Ecto neural progenitor cell (in vitro differentiated cells): ENCODE measurements at places on chromosomes 4 and X.
A peak's percentile ranks its signal among the peaks of the same experiment; 100 is the strongest.

DNA sequence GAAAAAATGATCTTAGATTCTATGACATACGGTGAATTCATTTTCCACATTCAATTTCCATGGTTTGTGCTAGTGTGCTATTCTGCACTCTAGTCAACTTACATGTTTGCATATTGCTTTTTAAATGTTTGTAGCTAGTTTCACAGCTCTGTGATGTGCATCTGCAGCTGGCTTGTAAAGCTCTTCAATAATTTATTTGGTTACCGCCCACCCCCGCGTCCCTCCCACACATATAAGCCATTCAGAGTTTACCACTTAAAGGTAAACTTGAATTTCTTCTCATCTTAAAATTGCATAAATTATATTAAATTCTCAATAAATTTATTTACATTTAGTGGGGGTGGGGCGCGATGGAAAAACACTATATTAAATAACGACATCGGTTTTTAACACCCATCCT is 291 bp upstream of the NBDY start:
- DNase-seq: no peak

- DNase-seq: no peak
Measured at GRCh38 chr4:20297261-20297660, 45.6 kb downstream of the SLIT2 start.

- no peak for DNase-seq
Measured at GRCh38 chr4:54102531-54103106, 2.7 kb downstream of the GSX2 start.

DNA sequence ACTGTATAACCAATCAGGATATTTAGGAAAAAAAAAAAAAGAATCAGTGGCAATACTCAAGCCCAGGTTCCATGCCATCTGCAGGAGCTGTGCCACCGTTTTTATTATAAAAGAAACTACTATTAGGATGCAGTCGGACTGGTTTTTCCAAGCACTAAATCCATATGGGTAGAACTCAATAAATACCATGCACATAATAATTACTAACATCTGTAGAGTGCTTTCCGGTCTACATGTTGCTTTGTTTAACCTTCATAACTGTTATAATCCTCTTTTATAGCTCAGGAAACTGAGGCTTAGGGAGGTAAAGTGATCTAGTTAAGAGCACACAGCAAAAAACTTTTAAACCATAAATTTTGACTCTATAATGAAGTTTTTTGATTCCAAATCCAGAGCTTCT is 24.0 kb downstream of the ARSJ start:
- no peak for DNase-seq

DNA sequence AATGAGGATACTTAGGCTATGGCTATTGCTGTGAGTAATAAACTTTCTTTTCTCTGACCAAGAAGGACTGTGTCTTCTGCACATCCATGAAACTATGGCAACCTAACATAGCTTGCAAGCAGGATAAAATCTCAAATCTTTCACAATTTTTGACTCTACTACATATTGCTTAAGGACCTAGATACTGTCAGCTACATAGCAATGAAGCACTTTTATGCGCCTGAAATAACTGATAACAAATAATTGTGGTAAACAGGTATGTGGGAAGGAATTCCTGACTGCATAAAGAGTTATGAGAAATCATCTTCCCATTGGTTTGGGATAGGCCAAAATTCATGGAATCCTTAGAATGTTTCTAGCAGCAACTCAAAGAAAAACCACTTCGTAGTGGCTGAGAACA is 41.2 kb upstream of the PDGFC start:
- DNase-seq: no peak

GRCh38 chr4:183887351-183887750 is 17.8 kb upstream of the STOX2 start:
- no peak for DNase-seq

DNA sequence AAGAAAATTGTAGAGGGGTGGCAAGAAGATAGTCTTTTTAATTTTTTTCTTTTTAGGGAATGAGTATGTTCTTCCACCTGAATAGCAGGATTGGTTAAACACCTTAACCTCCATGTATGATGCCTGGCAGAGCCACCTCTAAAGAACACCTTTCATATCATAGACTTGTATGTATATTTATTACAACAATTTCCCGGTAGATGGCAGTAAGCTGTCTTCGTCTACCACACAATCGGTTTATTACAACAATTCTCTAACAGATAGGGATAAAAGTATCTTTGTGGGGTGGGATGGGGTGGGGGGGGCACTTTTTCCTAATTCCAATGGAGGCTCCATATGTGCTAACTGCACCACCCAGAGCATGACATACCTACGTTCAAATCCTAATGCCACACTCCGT is 255.5 kb downstream of the LDB2 start:
- no peak for DNase-seq

DNA sequence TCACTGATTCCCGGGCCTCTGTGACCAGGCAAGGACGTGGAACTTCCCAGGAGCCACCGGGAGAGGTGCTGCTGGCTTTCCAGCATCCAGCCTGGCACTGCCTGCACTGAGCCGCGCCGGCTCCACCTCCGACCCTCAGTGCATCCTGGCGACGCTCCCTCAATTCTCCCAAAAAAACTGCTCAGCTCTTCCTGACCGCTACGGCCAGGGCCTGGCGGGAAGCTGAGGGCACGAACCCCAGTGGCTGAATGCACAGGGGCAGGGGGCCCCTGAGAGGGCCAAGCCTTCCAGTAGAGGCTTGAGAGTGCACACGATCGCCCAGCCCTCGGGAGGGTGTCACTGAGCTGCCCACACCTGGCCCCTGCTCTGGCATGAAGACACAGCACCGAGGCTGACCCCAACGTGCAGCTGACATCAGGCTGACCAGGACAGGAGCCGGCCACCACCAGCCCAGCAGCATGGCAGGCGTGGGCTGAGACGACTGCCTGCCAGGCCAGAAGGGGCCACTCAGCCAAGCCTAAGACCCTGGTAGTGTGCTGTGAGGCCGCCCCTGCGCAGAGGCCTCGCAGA is 6.9 kb downstream of the CTBP1 start:
- no peak for DNase-seq

DNA sequence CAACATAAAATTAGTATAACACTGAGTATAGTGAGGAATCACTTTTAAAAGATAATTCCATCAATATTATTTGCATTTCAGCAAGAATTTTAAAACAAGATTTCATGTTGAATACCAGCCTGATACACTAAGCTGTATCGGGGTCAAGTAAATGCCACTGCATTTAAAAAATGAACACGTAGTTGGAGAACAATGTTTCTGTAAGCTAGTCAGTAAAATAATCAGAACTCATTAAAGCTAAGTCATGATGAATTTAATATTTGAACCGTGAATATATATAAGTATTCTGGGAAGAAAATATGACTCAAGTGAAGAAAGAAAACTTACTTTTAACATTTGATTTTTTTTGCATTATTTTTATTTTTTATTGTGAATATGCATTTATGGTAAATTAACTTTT is 611.0 kb upstream of the PABPC4L start:
- no peak for DNase-seq

GRCh38 chrX:54423161-54423888 is 16.9 kb upstream of the TSR2 start:
- DNase-seq: peak; percentile 50

DNA sequence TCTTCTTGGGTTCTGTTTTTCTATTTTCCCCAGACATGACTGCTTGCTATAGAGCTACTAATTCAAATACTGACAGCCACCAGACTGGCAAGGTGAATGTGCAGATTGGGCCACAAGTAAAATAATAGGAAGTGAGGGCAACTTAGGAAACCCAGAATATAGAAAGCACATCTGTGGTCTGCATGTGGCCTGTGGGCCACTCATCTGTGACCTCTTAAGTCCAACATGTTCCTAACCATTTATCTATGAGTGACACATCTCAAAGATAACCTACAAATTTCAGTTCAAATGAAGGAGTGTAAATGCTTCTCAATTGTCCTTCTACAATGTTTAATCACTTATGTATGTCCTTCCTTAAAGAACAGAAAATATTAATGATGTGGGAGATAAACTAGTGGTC is 128.9 kb downstream of the REELD1 start:
- DNase-seq: no peak

GRCh38 chr4:39730072-39730471 is 32.1 kb downstream of the UBE2K start:
- no peak for DNase-seq

- DNase-seq: no peak
Measured at GRCh38 chr4:6878451-6879059, 31.1 kb upstream of the TBC1D14 start.
